ENCODE measurements at places on chromosomes 1 and 21.
A peak's percentile ranks its signal among the peaks of the same experiment; 100 is the strongest.

- peak; percentile 73 for DNase-seq
Observed at GRCh38 chr21:41678016-41678923, 88.6 kb downstream of the RIPK4 start.

- DNase-seq = no peak
Observed at GRCh38 chr1:4170548-4171340, 270.7 kb upstream of the C1orf174 start.

DNA sequence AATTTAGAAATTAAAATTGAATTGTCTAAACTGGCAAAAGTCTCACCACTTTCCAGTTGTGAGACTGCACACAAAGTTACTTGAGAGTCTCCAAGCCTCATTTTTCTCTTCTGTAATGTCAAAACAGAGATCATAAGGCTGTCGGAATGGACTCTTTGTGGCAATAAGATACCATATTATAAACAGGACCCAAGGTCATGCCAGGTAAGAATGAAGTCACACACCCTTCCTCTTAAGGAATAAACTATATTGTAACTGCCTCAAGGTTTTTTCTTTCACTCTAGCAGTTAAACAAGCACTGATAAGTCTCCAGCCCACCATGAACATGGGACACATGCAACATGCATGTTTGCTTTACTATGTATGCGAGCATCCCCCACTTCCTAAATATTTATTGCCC lies 50.1 kb upstream of the DIRAS3 start:
- DNase-seq = no peak

GRCh38 chr1:86155051-86155806 lies 1.3 kb downstream of the COL24A1 start:
- no peak for DNase-seq

DNA sequence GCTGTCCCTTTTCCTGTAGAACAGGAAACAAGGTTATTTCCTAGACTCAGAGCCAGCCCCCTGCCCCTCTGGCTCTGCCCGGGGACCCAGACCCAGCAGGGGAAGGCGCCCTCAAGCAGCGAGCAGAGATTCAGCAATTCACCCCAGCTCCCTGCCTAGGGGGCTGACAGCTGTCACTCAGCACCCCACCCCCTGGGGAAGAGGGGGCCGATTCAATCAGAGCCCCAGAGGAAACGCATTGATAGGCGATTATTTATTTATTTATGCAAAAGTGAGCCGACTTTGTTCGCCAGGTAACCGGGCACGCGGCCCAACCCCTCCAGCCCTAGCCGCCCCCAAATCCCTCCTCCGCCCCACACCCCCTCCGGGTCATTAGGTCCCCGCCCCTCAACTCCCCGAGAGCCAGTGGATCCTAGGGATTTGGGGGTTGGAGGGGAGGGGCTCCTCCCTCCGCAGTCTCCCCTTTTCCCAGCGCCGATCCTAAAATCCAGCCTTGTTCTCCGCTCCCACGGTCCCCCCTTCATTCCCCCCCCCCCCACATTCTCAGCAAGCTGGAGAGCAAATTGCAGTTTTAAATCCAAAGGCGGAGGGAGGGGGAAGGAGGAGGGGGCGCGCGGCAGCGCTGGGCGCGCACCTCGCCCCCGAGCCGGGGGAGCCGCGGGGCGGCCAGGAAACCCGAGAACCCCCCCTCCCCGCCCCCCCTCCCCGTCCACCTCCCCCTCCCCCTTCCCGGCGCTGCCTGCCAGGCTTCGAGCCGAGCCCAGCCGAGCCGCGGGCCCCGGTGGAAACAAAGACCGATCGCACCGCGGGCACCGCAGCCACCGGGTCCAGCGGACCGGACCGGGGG lies 1.3 kb downstream of the AHDC1 start:
- DNase-seq = peak; percentile 19

- DNase-seq = no peak
Observed at GRCh38 chr1:91406773-91407389, 2.2 kb upstream of the HFM1 start.

DNA sequence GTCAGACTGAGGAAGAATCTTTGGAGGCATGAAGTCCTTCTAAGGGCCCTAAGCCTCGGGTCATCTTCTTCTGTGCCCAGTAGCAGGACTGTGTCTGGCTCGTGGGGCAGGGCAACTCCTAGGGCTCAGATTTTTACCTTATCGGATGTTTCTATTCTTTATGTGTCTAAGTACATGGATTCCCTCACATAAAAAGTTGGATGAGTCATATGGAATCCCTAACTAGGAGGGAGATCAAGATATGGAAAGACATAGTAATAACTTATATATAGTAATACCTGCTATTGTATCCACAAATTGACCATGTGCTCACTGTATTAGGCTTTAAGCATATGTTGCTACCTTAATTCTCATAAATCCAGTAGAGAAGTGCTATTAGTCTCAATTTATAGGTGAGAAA lies 364.5 kb upstream of the CAMK1G start:
- no peak for DNase-seq

GRCh38 chr1:212860713-212861581 lies 2.9 kb downstream of the FLVCR1 start:
- no peak for DNase-seq

- DNase-seq = no peak
Observed at GRCh38 chr1:18712252-18712600, 81.6 kb downstream of the PAX7 start.

DNA sequence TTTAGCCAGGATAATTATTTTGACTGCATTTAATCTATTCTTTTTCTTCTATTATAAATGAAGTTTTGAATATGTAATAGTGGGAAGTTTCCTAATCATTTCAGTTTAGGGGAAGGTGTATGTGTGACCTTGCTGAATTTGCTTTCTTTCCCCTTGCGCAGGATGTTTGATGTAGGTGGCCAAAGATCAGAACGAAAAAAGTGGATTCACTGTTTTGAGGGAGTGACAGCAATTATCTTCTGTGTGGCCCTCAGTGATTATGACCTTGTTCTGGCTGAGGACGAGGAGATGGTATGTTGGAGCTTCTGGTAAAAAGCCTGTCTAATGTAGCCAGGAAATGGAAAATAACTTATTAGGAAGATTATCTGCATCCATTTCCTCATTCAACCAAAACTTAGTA lies 33.4 kb downstream of the GNAT2 start:
- no peak for DNase-seq

DNA sequence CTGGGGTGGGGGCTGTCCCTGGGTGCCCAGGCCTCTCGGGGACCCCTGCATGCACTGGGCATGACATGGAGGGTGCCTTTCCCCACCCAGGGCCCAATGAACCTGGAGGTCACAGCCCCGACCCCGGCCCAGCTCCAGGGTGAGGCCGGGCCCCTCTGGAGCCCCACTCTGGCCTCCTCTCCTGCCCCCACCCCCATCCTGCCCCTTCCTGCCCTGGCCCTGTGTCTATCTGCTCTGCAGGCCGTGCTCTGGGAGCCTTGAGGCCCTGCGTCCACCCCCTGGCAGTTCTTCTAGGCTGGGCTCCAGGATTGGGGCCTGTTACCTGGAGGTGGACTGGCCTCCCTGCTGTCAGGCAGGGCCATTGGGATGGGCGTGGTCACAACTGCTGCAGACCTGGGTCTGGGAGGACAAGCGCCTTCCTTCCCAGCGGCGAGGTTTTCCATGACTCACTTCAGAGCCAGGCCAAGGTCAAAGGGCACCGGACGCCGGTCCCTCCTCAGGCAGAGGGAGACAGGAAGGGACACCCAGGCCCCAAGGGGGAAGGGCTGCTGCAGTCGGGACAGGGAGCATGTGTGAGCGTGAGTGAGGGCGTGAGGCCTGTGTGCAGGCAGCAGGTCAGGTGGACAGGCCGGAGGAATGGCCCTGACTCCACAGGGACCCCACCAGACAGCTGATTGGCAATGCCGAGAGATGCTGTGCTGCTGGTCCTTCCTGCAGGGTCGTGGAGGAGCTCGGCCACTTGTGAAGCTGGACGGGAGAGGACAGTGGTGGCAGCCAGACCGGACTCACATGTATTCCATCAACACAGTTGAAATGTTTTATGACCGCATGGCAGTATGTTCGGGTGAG lies 31.1 kb upstream of the POFUT2 start:
- DNase-seq = no peak

- no peak for DNase-seq
Observed at GRCh38 chr21:45256912-45257672, 30.6 kb downstream of the POFUT2 start.

DNA sequence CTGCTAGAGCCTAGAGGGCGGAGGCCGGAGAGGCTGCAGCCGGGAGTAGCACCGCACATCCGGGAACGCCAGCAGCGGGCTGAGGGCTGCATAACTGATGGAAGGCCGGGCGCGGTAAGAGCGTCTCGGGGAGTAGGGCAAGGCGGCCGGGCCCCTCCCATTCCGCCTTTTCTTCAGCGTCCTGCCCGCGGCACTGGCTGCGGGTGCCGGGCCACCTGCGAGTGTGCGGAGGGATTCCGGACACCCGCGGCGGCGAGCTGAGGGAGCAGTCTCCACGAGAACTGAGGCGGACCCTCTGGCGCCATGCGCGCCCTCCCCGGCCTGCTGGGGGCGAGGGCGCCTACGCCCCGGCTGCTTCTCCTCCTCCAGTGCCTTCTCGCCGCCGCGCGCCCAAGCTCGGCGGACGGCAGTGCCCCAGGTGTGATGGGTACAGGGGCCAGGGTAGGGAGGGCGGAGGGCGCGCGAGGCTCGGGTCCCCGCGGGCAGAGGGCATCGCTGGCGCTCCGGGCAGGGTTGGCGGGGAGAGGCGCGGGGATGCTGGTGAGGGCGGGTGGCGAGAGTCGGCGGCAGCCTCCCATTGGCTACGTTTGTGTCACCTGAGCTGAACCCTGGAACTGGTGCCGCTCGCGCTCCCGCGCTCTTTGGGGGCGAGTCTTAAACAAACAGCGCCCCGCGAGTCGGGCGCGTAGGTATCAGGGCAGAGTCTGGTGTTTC lies 334.4 kb downstream of the SRGAP2C start:
- DNase-seq = peak; percentile 64

- no peak for DNase-seq
Observed at GRCh38 chr1:153119491-153119971, 6.2 kb upstream of the SPRR2F start.

GRCh38 chr1:212782422-212783154 lies 9.0 kb downstream of the NSL1 start:
- no peak for DNase-seq

DNA sequence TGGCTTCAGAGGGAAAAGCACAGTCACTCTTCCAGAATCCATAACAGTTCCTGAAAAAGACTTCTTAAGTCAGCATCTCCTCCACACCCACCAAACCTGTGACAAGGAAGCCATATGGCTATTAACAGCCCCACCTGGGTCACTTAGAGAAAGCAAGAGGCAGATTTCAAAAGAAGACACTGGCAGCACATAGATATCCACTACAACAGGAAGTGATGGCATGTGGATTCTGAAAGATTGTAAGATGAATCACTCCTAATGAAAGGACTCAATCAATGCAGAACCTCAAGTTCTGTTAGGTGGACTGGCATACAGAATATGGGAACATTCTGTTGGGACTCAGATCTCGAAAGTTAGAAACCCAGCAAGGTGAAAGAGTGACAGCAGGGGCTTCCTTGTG lies 365.9 kb downstream of the TGFB2 start:
- no peak for DNase-seq

DNA sequence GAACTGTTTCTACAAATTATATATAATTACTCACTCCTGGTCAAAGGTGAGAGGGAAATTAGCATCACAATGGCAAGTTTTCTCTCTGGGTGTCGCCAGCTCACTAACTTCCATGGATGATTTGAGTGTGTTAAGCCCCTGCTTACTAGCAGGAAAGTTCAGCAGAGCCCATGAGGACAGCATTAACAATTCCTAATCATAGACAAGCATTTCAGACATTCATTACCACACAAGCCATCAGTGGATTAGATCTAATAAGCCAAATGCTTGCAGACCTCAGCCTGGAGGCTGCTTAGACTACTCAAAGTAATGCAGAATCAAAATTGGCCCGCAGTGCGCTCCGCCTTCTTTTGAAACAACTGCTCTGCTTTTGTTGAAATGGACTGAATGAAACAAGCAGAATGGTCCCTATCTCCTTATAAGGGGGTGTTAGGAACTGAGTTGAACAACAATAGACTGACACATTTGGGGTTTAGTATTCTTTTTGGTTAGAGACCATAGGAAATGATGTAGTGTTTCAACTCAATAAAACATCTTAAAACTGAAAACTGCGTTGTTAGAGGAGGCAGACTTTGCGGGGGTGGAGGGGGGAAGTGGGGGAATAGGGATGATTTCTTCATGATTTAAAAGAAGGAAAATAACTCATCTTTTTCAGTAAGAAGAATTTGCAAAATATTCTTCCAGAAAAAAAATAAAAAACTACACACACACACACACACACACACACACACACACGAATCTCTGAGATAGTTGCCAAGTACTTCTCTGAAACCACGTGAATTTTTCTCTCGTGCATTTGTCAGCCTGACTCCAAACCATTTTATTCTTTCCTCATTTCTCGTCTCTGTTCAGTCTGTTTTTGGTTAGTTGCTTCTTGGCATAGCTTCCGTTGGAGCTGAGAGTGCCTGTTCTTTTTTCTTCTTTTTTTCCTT lies 54.6 kb downstream of the GORAB start:
- no peak for DNase-seq

DNA sequence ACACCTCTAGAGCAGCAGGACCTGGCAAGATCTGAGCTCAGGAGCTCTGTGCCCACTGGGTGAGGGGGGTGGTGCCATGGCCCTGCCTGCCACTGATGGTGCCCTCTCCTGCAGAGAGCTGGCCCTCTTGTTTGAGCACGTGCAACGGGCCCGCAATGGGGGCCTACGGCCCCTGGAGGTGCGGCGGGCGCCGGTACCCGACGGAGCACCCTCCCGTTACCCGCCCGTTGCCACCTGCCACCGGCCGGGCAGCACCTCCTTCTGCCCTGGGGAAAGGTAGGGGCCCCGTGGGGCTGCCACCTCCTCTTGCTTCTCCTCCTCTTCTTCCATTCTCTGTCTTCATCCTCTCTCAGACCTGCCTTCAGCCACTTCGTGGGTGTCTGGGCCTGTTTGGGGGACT lies 38.2 kb downstream of the CITED4 start:
- no peak for DNase-seq

GRCh38 chr1:46804027-46804889 lies 5.4 kb downstream of the CYP4B1 start:
- no peak for DNase-seq

- DNase-seq = no peak
Observed at GRCh38 chr1:22553991-22554522, 9.2 kb upstream of the EPHA8 start.

- DNase-seq = no peak
Observed at GRCh38 chr1:104780470-104781078, 1030.9 kb downstream of the AMY1C start.

GRCh38 chr1:226966683-226967082 lies 26.6 kb downstream of the COQ8A start:
- no peak for DNase-seq

GRCh38 chr21:46183910-46184624 lies at the start of gene SPATC1L:
Gene SPATC1L (minus strand): TSS chr21:46184459. CDS start chr21:46182816, 1,643 bp downstream.
- no peak for DNase-seq

DNA sequence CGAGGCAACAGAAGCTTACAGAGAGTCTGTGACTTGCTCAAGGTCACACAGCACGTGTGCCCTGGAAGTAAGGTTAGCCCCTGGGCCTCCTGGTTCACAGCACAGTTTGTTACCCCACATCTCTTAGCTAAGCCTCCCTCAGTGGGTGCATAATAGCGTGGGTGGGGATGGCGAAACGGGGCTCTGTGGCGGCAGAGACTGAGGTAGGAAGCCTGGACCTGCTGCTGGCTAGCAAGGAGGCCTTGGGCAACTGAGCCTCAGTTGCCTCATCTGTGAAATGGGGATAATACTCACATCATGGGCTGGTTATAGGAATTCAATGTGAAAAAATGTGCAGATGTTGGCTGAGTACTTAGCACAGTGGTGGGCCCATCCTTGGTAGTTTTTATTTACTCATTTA lies 596 bp downstream of the PADI4 start:
- DNase-seq = no peak

GRCh38 chr1:63848733-63849132 lies 74.9 kb downstream of the ROR1 start:
- no peak for DNase-seq

GRCh38 chr21:14995695-14996490 lies 68.9 kb downstream of the NRIP1 start:
- DNase-seq = no peak

Data from NCI-H510A (cell line).